ENCODE measurements at places on chromosomes 2 and 18. TPM values are rescaled to one million over a fixed set of nuclear protein-coding genes. Genes with fewer than 3 reads are reported as not detected.

Gene CDH2
- 8.2 TPM for total RNA-seq

DNA sequence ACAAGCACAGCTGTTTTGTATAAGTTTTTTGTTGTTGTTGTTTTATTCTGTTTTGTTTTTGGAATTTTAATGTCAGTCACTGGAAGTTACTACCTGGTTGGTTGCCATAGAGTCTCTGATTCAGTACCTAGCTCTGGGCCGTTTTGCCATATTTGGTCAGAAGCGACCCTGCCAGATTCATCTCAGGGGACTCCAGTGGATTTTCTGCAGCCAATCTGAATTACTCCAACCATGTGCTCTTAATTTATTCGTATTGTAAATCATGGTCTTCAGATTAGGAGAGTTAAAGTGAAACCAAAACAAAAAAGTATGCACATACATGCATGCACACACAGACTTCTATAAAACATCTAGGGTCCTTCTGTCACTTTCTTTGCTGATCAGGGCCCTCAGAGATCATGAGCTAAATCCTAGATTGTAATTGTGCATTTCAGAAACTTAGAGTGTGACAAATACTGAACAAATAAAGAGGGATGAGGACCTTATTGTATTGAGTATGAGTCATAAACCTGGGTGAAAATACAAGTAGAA is 317.4 kb upstream of the UBE2E3 start:
- no peak for DNase-seq
- H3K27ac ChIP-seq: no peak overlapping the region
- no peak overlapping the region for H3K4me3 ChIP-seq
- no peaks in the 10 kb centered on the region for H3K27me3 ChIP-seq

GRCh38 chr18:8948471-8949149 is 153.9 kb upstream of the NDUFV2 start:
- no peak for DNase-seq
- peak overlapping the region; percentile 88 for H3K27ac ChIP-seq
- peaks cover 34% of the 10 kb centered on the region for H3K4me1 ChIP-seq
- no peaks in the 10 kb centered on the region for H3K27me3 ChIP-seq
- H3K4me3 ChIP-seq: peak overlapping the region; percentile 29

- H3K27ac ChIP-seq: no peak overlapping the region
- no peaks in the 10 kb centered on the region for H3K27me3 ChIP-seq
- no peak overlapping the region for H3K4me3 ChIP-seq
- H3K4me1 ChIP-seq: no peaks in the 10 kb centered on the region
- H3K36me3 ChIP-seq: no peaks in the 10 kb centered on the region
These were observed 42.0 kb downstream of the NABP1 start for GRCh38 chr2:191719938-191720337.

DNA sequence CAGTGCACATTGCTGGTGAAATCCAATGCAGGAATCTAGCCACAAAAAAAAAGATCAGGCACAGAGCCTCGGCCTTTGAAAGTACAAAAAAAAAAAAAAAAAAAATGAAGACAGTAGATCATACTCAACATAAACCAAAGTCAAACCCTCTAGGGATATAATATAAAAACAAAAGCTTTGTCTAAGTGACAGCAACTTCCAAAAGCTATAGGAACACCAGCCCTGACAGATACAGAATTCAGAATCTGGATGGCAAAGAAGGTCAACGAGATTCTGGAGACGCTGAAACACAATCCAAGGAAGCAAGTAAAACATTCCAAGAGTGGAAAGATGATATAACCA is 54.0 kb upstream of the SCN1A start:
- H3K4me3 ChIP-seq: no peak overlapping the region
- no peak overlapping the region for H3K27ac ChIP-seq
- H3K4me1 ChIP-seq: no peaks in the 10 kb centered on the region
- no peaks in the 10 kb centered on the region for H3K27me3 ChIP-seq
- no peaks in the 10 kb centered on the region for H3K36me3 ChIP-seq

Gene MTERF4
- total RNA-seq: 27.0 TPM

Gene LRRC30
- not detected for total RNA-seq

Data from sigmoid colon (tissue), 7 donors.